ENCODE measurements at places on chromosomes 3 and 15.

DNA sequence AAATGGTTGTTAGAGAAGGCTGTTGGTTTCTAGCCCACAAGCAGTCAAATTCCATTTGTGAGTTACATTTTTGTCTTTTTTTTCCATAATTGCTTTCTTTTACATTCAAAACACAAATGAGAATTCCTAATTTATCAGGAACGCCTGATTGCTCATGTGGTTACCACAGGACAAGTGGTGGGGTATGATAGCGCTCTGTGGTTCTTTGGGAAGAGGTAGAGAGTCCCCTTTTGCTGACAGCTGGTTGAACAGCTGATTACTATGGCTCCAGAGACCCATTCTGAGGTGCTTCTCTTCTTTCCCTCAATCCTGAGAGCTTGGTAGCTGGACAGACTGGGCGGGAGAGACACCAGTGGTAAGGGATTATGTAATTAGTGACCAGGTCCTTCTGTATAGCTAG, 24.4 kb downstream of the CNOT10 start:
- no peak for DNase-seq

- DNase-seq, result no peak
These were observed 3.4 kb downstream of the GXYLT2 start for GRCh38 chr3:72891053-72891855.

GRCh38 chr3:146550743-146551510, 6.5 kb upstream of the PLSCR1 start:
- DNase-seq, result no peak

GRCh38 chr15:38049891-38050290, 115.5 kb downstream of the TMCO5A start:
- DNase-seq, result no peak

DNA sequence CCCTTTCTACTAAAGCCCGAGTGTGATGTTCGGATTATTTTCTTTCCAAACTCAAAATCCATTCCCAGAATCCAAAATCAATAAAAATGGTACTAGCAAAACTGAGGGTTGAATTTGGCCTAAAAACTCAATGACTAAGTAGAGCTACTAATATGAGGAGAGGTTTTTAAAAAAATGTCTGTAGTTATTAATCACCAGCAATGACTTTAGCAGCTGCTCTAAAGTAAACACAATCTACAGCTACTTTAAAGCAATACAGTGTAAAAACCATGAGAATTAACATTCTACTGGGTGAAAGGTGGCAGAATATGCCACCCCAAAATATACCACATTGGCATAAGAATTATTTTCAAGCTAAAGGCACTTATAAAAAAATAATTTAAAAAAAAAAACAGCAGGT, 23.5 kb downstream of the FHIT start:
- DNase-seq, result no peak

DNA sequence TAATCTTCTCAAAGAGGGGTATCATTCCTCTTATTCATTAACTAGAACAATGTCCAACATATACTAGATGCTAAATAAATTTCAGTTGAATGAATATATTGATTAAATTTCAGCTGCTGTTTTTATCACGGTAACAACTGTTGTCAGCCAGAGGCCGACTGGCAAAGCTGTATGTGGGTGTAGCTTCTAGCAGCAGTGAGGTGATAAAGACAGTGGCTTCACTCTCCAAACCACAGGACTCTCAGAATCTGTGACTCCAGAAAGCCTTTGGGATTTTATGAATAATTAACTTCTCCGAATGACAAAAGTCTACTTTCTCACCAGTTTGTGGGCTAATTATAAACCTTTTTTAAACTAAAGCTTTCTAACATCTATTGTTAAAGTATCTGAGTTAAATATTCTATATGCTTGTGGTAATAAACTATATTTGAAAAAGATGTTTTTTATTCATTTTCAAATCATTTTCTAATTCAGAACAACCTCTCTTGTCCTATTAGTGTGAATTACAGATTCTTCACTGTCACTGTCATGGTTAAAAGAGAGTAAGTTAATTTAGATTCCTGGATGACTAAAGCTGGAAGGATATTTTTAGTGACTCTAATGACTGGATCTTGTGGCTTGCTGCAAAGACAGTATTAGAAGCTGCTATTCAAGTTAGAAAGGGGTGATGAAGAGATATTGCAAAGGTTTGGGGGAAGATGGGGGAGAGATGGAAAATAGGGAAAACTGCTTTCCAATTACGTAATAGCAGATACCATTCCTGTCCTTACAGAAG, 796.4 kb upstream of the ARPP21 start:
- no peak for DNase-seq

- DNase-seq, result no peak
These were observed 23.6 kb upstream of the KLF13 start for GRCh38 chr15:31302778-31303725.

DNA sequence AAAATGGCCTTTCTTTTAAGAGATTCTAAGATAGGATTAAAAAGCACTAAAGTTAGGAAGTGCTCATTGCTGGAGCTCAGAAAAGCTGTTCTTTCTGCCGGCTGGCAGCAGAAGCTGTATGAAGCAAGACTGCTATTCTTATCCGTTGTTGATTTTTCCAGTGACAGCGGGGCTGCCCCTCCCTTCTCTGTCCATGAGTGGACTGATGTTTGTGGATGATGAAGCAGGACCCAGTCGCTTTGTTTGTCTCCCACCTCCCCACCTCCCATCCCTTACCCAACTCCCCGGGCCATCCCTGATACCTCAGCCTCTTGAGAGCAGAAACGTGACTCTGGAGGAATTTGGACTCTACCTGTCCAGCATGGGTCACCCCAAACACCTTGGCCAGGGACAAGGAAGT, 10.3 kb upstream of the MUSTN1 start:
- DNase-seq, result no peak

- DNase-seq, result no peak
These were observed 78.9 kb downstream of the ULK4 start for GRCh38 chr3:41882956-41883355.

- DNase-seq, result no peak
These were observed 188.2 kb downstream of the MEGF11 start for GRCh38 chr15:66065325-66065724.

- DNase-seq, result no peak
These were observed 45.8 kb upstream of the SEC13 start for GRCh38 chr3:10366651-10367101.

DNA sequence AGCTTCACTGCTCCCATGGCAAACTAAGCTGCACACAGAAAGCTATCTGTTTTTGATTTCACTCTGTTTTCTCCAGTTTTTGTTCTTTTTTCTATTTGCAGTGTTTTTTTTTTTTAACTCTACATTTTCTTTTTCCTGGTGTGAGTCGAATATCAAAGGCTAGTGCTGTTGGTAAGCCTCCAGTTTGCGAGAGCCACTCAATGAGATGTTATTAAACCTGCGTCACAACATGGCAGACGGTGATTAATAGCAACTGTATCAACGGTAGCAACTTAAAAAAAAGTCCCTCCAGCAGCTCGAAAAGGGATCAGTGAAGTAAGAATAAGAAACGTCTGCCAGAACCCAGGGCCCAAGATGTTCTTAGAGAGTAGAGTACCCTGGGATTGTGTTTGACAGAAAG, 84.1 kb downstream of the MEIS2 start:
- DNase-seq, result no peak

DNA sequence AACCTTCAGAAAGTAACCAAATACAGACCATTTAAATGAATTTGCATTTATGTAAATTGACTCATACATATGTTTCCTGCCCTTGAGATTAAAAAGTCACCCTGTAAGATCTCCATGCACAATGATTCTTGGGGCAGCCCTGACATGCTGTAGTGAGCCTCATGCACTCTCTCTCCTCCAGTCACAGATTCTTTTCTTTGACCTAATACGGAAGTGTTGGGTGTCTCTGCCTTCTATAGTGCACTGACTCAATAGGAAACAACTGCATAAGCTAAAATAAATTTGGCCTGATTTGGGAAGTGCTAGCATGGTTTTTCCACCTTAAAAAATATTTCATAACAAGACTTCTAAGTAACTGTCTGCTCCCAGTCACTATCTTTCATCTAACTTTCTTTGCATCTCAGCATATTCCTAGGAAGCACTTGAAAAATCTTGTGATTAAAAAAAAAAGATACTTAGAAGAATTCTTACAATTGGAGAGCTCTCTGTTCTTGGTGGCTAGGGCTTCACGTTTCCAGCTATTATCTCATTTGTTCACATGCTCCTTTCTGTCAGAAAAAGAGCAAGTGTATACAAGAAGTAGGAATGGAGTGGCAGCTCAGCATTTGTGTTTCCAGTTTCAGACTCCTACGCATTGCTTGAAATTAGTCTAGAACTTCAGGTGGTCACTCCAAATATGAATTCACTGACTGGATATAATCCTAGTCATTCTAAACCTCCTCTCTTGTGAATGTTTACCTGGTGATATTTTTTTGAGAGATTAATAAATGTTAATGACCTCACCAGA, 207.9 kb upstream of the COL8A1 start:
- DNase-seq, result no peak

DNA sequence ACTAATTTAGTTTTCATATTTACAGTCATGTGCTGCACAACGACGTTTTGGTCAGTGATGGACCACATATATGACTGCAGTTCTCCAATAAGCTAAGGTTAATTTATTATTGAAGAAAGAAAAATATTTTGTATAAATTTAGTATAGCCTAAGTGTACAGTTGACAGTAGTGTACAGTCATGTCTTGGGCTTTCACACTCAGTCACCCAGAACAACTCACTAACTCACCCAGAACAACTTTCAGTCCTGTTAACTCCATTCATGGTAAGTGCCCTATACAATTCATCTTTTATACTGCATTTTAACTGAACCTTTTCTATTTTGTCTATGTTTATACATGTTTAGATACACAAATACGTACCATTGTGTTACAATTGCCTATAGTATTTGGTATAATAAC, 3.8 kb upstream of the GABRR3 start:
- no peak for DNase-seq

DNA sequence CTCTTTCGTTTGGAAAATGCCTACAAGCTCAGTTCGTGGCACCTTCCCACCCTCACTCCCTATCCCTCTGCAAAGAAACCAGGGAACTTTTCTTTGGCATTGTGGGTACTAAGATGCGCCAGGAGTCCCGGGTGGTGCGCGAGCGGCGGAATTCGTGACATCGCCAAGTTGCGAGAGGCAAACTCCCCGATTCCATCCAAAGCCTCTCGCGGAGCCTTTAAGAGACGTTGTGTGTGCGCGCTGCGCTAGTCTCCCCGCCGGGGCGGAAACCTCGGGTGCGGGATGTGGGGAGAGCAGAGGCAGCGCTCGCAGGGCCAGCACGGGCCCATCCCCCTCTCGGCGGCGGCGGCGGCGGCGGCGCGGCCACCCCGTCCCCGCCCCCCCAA, 443 bp upstream of the NR2F2 start:
- no peak for DNase-seq

GRCh38 chr3:150020527-150020926, 49.8 kb upstream of the PFN2 start:
- DNase-seq, result no peak

- DNase-seq, result no peak
These were observed 645.8 kb downstream of the GRM7 start for GRCh38 chr3:7506606-7507180.

- no peak for DNase-seq
These were observed 141.7 kb upstream of the IQSEC1 start for GRCh38 chr3:13214847-13215472.

DNA sequence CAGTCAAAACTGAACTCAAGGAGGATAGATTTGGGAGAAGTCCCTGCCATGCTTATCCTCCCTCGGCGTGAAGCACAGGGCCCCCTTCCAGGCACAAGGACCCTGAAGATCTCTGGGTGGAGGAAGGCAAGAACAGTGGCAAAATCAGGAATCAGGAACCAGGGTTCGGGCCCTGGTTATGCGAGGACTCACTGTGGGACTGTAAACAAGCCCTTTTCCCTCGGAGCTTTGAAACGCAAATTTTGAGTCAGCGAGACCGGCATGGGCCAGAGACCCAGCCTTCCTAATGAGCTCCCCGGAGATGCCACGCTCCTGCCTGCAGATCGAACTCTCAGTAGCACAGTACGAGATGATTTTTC, 70.1 kb downstream of the SLC12A8 start:
- no peak for DNase-seq

DNA sequence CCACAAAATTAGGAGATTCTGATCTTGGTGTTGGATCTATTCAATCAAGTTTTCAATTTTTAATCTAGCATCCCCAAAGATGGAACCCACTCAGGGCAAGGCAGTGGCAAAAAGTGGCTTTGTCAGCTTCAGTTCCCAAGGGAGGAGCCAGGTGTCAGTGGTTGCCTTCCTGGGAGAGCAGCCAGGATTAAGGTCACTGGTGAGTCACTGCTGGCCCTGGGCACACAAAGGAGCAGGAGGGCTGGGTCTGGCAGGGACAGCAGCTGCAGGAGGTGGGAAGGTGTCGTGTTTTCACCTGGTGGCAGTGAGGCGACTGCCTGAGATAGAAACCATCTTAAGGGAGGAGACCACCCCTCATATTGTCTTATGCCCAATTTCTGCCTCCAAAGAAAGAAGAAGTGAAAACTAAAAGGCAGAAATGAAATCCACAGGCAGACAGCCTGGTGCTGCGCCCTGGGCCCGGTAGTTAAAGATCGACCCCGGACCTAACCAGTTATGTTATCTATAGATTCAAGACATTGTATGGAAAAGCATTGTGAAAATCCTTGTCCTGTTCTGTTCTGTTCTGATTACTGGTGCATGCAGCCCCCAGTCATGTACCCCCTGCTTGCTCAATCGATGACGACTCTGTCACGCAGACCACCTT, 5.9 kb upstream of the KLHL25 start:
- no peak for DNase-seq

Data from GM12892 (cell line).